Brain microvascular endothelial cell (primary cell): ENCODE measurements at places on chromosomes 13 and 19.

- DNase-seq = no peak
Observed at GRCh38 chr13:44854313-44855060, 134.8 kb downstream of the NUFIP1 start.

DNA sequence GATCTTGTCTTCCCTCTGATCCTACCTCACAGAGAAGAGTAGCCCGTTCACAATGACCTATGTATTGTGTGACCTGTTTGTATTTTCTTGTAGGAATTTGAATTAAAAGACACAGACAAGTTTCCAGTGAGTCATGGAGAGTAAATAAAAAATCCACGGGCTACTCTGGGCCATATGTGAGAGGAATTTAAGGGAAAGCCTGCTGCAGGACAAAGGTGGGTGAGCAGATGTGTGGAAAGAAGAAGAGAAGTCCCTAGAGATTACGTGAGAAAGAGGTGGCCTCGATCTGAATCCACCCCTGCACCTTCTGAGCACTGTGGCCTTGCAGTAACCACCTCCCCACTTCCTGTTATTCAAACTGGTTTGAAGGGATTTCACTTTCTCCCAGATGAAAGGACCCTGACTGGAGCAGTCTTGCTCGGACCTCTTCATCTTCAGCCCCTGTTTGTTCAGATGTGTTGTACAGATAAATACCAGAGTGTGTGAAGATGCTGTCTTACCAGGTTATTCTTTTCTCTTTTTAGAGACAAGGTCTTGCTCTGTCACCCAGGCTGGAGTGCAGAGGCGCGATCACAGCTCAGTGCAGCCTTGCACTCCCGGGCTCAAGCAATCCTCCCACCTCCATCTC is 205.4 kb downstream of the PDS5B start:
- no peak for DNase-seq

DNA sequence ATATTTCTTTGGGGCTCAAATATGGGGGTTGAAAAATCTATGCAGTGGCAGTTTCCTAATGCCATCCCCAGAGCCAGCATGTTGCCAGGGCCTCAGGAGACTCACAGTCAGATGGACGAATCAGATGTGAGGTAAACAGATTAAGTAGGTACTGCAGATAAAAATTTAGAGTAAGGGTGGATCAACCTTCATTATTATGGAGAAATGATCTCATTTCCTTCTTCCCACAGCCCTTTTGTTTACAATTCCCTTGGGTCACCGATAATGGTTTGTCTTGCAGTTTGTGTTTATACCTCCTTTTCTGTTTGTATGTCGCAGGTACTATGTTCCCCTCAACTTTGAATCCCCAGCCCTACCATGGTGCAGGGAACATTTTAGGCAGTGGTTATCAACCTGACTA is 20.0 kb downstream of the DIAPH3 start:
- DNase-seq = no peak

DNA sequence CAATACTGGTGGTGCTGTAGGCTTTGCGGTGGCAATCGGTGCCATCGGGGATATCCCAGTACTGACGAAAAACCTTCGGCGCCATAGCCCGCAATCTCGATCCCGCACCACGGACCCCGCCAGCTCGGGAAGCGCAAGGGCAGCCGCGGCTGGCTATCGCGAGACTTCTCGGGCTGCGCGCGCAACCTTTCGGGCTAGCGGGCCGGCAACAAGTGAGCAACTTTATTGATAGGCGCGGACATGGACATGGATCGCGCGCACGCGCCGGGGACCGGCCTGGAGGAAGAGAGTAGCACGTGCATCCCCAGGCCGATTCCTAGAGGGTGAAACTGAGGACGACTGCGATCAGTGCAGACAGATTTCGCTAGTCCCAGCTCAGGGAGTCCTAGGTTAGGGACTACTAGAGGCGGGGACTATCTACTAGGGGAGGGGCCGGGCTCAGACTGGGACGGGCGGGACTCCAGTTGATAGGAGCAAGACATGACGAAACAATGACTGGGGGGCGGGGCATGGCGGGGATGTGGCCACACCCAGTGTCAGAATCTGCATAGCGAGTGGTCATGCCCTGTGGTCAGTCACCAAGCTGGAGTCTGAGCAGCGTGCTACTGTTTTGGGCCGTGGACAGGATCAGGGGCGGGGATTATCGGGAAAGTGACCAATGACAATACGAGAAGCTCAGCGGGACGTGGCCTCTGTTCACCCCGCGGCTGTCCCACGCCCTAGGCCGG is at the start of gene NDUFA11:
Gene NDUFA11, minus strand, starts transcription at position 167 of the 728 bp plus-strand sequence. Its CDS starts 82 bp downstream, at position 85.
- peak; percentile 99 for DNase-seq

- peak; percentile 26 for DNase-seq
Observed at GRCh38 chr13:111153977-111154332, 38.8 kb downstream of the ARHGEF7 start.

DNA sequence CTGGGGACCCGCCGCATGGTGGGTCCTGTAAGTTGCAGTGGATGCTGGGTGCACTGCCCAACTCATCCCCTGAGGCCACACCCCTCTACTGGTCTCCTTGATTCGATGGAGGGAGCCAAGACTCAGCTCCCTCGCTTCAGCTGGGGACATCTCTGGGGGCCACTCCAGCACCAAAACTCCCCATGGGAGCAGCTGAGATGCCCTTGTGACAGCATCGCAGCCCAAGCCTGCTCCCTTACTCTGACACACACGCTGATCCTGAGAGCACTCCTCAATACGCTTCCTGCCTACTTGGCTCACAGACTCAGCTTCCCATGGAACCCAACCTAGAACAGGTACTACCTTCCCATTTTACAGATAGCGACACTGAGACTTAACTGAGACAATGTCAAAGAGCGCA is 56.2 kb downstream of the PEPD start:
- no peak for DNase-seq

DNA sequence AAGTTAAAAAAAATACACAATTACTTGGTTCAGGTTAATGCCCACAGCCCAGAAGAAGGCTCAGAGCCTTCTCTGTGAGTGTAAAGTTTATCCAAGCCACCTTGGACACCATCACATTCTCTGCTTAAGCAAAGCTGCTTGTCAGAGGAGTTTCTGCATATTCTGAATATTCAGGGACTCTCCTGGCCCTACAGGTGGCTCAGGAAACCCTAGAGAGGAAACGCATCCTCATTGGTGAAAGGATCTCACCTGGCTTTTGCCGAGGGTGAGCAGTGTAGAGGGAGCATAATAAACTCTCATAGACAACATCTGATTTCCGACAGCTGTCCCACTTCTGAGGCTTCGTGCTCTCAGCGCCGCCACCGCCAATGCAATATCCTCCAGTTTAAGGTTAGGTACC is 239.9 kb upstream of the TSHZ3 start:
- no peak for DNase-seq

DNA sequence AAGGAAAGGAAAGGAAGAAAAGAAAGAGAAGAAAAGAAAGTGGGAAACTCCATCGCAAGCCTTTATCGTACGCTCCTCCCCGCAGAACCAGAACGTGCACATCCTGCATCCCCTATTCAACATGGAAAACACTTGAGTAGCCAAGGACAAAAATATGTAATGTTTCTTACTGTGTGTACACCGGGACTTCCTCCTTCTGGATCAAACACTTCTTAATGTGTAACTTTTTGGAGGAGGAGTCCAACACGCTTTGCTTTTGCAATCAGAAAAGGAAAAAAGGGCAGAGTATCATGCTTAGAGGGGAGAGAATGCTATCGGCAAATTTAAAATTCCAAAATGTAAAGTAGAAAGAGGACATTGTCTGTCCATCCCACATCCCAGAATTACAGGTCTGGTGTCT is 7.8 kb upstream of the SHFL start:
- DNase-seq = no peak

DNA sequence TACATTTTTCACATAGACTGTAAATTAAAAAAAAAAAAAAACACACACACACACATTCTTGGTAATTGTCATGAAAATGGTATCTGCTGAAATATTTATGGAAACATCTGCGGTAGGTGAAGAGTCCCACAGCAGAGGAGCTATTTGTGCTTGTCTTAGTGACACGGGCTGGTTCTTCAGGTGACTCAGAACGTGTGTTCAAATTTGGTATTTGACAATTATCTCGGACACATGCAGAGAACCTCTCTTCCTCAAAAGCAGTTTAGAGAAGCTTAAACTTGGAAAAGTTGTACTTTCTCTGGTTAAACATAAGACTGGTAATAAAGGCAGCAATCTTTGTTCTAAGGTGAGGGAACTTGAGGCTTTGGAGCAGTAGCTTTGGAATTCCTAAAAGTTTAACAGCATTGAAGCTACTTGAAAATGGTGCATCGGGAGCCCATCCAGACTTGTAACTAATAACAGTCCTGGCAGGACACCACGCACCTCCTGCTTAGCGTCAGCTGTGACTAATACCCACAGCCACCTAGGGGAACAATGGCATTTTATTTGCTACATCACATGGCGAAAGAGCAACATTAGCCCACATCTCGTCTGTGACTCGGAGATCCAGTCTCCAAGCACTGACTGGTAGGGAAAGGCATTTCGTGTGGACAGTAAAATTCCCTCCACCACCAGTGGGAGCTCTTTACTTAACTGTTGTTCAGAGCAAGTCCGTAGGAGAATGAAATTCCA is 1505.1 kb upstream of the SLC10A2 start:
- peak; percentile 99 for DNase-seq

DNA sequence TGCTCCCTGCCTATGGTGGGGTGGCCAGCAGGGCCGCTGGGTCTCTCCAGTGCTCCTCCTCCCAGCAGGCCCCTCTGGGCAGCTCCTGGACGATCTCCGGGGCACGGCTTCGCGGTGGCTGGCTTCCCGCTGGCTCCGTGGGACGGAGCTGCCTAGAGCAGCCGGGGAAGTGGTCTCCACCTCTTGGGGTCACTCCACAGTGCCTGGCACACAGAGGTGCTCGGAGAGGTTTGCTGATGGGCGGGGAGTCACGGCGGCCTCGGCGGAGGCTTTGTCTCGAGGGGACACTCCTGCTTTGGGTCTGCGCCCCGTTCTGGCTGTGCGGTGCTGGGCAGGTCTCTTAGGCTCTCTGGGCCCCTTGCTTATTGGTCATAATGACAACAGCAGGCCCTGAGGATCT is 9.9 kb upstream of the CACTIN start:
- no peak for DNase-seq

DNA sequence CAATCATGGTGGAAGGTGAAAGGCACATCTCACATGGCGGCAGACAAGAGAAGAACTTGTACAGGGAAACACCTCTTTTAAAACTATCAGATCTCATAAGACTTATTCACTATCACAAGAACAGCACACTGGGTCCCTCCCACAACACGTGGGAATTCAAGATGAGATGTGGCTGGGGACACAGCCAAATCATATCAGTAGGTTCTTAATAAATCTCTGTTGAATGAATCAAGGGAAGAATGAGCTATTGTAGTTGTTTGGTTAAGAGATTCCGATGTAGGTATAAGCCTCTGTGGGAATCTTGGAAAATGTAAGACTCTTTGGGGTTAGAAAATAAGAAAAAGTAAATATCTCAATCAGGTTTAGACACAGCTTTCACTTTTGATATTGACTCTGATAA is 400.2 kb downstream of the KCNRG start:
- peak; percentile 74 for DNase-seq

DNA sequence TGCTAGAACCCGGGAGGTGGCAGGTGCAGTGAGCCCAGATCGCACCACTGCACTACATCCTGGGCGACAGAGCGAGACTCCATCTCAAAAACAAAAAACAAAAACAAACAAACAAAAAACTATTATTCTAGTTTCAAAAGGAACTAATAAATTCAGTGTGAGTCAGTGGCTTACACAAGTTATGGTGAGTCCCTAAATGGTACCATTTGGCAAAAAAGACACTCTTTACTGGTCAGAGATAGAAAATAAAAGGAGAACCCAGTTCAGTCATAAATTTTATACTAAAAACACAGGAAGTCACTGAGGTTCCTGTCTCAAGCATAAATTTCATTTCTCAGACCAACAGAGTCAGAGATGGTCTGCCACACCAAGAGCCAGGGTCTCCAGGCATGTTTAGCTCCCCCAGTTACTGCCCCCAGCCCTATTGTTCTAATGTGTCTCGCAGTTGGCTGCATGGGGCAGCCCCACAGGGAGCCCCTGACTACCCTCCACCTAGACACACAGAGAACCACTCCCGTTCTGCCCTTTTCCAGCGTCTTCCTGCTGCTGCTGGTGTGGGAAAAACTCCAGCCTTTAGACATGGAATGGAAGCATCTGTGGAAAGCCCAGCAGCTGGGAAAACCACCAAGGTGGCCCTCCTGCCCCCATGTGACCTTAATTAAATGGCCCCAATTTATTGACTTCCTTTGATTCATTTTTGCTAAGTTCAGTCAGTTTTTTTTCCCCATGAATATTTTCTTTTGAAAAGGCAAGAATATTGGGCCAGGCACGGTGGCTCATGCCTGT is 12.2 kb downstream of the THSD1 start:
- no peak for DNase-seq

- DNase-seq = no peak
Observed at GRCh38 chr19:28667348-28667977, 545.5 kb downstream of the UQCRFS1 start.

DNA sequence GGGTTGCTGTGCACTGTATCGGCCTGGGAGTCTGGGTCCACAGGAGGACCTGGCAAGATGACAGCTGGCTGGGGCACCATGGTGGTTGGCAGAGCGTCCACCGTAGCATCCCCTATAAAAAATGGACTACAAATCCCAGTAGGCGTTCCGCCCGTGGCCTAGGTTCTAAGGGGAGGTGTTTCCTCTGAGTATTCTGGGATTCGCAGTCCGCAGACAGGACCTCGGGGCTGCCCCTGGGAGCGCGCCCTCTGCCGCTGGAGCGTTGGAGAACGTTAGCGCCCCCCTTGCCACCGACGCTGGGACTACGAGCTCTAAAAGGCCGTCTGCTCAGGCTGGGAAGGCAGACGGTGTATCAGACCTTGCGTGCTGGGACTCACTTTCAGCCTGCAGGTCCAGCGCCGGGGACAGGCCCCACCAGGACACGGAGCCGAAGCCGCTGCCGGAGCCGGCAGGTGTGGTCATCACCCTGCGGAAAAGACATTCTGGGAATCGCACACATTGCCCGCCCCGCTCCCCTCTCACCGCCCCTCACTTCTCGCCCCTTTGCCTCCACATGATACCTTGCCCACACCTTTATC is 372 bp downstream of the DNAAF3 start:
- peak; percentile 73 for DNase-seq

DNA sequence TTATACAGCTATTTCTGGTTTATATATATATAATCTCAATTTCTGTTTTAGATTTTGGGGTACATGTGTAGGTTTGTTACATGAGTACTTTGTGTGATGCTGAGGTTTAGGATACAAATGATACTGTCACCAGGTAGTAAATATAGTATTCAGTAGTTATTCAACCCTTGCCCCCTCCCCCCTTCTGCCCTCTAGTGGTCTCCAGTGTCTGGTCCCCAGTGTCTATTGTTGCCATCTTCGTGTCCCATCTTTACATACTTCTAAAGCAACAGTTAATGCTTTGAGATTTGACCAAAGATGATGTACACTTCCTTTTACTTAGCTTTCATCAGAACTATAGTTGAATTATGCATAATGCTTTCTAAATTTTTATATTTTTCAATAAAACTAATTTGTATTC is 1623.4 kb upstream of the PRR20A start:
- no peak for DNase-seq

GRCh38 chr19:18531485-18531884 is 9.6 kb upstream of the ELL start:
- no peak for DNase-seq

- no peak for DNase-seq
Observed at GRCh38 chr19:49887037-49887664, 9.5 kb downstream of the IL4I1 start.
